Effector memory CD8-positive, alpha-beta T cell (primary cell): ENCODE measurements at places on chromosomes 3 and 15.

DNA sequence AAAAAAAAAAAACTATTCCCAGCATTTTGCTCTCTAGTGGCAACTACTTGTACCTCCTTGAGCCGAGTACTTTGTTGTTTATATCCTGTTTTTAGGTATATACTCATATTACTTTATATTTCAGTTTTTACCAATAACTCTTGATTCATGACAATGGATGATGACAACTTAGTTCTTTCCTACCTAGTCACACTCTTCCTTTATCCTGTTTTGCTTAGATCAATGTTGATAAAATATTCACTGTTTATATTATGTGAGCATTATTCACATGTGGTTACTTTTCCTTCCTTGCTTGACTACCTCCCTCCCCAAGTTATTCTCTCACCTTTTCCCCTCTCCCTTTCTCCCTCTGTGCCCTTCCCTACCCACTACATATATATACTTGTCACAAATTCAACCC, 53.7 kb downstream of the NKIRAS1 start:
- H3K36me3 ChIP-seq, result peaks cover 14% of the 10 kb centered on the region
- H3K4me1 ChIP-seq, result peaks cover 58% of the 10 kb centered on the region
- H3K27ac ChIP-seq, result peak overlapping the region; percentile 42
- no peaks in the 10 kb centered on the region for H3K27me3 ChIP-seq

DNA sequence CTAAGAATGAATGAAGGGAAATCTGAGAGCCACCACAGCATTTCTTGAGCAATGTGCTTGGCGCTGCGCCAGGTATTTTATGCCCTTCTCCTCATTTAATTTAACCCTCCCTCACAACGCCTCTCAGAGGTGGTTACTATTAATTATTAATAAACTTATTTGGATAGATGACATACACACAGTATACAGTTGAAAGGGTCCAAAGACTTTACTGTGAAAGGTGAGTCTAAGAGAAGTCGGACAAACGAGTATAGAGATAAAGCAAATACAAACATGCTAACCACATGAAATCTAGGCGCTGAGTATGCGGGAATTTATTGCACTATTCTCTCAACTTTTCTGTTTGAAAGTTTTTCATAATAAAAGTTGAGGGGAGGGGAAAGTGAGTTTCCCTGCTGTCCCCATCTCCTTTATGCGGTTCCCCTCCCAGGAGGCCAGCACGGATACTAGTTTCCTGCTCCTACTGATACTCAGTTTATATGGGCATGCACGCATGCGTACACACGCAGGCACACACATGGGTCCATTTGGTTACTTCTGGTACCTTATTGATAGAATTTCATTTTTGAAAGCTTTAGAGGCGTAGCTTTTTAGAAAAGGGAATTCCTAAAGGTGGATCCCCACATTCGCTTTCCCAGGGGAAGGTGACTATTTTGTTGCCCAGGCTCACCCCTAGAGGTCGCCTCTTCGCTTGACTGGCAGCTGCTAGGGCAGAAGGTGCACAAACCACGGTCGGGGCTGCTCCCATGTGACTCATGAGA, 28.5 kb upstream of the KCTD6 start:
- H3K27ac ChIP-seq, result no peak overlapping the region
- peak; percentile 63 for DNase-seq
- no peaks in the 10 kb centered on the region for H3K36me3 ChIP-seq
- no peaks in the 10 kb centered on the region for H3K27me3 ChIP-seq
- peak overlapping the region; percentile 46 for H3K4me3 ChIP-seq

DNA sequence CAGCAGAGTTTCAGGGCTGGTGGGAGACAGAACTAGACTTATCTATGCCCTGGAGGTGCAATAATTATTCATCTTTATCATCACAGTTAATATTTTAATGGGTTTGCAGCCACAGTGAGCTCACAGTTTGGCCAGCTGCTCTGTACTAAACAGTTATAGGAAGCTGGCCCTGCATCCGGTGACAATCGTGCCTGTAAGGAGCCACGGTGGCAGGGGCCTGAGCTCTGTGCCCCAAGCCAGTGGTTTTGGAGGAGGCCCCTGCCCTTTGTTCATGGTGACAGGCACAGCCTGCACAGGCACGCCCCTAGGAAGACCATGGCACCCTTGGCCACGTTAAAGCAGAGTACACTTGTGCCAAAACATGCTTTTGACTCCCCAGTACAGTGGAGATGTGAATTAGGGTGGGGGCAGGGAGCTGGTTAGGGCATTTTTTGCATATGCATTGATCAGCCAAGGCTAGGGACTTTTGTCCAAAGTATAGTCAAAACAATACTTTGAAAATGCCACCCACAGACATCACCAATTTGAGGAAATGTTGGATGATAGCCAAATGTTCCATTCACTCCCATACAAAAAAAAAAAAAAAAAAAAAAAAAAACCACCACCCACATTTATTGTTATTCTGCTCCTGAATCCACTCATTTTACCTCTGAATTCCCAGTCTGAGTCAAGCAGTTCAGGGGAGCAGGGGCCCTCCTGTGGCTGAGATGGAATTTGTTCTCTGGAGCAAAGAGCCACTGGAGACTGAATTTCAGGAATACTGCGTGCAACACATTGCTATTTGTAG, 3.4 kb upstream of the RFTN1 start:
- H3K4me3 ChIP-seq, result peak overlapping the region; percentile 98
- peaks cover 19% of the 10 kb centered on the region for H3K36me3 ChIP-seq
- DNase-seq, result peak; percentile 15
- peaks cover 69% of the 10 kb centered on the region for H3K4me1 ChIP-seq
- no peaks in the 10 kb centered on the region for H3K27me3 ChIP-seq

DNA sequence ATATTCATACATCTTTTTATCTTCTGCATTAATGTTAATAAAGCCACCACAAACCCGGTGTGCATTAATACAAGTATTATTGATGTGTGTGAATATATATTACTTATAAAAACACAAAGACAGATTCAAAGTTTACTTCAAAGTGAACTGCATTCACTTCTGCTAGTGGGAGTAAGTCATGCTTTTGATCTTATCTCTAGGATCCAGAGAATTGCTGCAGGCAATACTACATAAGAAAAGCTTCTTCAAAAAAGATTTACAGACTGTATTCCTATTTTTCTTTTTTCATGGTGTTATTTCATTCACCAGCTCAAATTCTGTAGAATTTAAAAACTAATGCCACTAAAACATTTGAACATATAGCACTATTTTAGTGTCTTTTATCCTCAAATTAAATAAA, 87.5 kb upstream of the CBLB start:
- H3K27ac ChIP-seq, result no peak overlapping the region
- peaks cover 2% of the 10 kb centered on the region for H3K4me1 ChIP-seq
- no peaks in the 10 kb centered on the region for H3K27me3 ChIP-seq
- DNase-seq, result no peak
- H3K36me3 ChIP-seq, result no peaks in the 10 kb centered on the region

DNA sequence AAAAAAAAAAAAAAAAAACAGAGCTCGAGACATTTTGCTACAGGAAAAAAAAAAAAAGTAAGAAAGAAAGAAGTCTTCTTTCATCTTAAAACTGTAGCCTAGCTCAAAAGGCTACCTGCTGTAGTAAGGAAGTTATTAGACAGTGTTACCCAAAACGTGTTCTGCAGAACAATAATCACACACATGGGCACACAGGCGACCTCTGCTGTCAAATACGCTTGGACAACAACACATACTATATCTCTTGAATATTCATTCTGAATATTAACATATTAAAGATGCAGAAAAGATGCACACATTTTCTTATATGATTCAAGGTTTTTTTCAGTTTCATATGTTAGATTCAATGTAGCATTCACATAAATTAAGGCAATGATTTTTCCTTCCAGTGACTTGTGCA, 215.8 kb downstream of the ROBO1 start:
- H3K4me3 ChIP-seq, result no peak overlapping the region
- H3K27ac ChIP-seq, result no peak overlapping the region
- H3K27me3 ChIP-seq, result no peaks in the 10 kb centered on the region
- H3K4me1 ChIP-seq, result no peaks in the 10 kb centered on the region
- DNase-seq, result no peak

DNA sequence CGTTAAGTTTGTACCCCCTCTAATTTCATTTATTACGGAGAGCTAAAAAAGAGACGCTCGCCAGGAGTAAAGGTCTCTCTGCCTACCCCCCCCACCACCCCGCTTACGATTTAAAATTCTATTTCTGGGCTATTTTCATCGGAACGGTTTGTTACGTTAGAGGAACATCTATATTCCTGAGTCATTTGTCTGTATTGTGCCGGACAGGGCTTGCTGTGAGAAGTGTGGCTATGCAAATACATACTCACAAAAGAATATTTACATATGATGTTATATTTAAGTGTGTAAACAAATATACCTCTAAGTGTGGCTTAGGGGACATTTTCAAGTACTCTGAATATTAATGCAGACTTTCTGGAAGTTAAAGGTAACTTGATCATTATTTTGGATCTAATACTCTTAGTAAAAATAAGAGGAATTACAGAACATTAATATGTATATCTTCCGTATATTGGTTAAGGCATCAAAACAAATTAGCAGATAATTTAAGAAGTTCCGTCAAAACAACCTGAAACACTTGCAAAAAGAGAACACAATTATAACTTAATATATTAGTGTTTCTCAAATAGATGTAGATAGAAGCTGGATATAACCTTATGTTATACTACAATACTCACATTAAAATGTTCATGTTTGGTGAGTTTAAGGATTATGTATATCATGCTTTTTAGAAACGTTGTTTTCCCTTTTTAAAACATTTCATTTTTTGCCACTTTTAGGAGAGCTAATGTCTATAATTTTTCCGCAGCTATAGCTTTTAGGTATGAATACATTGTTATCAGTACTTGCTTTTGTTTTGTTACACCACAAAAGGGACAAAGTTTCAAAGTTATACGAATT, 1.6 kb upstream of the SHOX2 start:
- H3K4me1 ChIP-seq, result peaks cover 59% of the 10 kb centered on the region
- H3K4me3 ChIP-seq, result peak overlapping the region; percentile 94
- H3K27ac ChIP-seq, result peak overlapping the region; percentile 97
- peaks cover 41% of the 10 kb centered on the region for H3K27me3 ChIP-seq
